ENCODE measurements at places on chromosomes 1 and 21.

DNA sequence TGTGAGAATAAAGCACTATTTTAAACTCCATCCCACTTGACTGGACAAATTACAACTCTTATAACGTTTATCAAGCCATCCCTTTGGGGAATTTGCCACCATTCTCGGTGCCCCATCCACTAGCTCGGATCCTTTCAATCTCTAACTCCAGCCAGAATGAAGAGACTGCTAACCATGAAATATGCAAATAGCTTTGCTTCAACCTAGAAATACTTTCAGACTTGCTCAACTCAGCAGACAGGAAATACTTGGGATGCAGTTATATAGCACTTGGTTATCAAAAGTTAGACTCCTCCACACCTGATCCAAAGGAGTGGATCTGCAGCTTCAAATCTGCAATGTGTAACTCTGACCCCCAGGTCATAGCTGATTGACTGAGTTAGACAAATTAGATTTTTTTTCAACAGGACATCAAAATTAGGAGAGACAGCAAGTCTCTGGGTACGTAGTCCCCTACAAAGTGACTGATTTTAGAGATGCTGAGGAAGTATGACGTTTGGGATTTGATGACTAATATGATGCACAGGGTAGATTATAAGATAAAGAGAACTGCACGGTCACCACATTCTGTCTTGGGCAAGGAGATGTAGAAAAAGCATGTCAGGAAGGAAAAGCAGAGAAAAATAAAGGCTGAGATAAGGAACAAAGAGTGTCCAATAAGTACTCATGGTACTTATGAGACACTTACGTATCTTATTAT, 496.0 kb downstream of the AGBL4 start:
- DNase-seq = no peak

DNA sequence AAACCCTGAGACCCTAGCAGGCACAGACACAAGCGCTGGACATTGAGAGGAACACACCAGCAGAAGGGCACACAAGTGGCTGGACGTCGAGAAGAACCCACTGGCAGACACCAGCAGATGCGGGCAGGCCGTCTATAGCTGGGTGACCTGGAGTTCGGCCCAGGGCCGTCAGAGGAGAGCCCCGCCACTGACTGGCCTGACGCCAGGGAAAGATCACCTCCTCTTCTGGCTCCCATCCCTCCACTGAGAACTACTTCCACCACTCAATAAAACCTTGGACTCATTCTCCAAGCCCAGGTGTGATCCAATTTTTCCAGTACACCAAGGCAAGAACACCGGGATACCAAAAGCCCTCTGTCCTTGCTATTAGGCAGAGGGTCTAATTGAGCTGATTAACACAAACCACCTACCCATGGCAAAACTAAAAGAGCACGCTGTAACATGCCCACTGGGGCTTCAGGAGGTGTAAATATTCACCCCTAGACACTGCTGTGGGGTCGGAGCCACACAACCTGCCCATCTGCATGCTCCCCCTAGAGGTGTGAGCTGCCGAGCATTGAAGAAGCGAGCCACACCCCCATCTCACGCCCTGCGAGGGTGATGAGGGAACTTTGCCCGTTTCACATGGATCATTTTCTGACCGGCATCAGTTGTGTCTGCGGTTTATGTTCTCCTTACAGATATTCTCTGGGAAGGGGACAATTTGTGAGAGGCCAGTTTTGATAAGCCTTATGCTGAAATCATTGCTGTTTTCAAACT, 104.8 kb downstream of the HLX start:
- no peak for DNase-seq

DNA sequence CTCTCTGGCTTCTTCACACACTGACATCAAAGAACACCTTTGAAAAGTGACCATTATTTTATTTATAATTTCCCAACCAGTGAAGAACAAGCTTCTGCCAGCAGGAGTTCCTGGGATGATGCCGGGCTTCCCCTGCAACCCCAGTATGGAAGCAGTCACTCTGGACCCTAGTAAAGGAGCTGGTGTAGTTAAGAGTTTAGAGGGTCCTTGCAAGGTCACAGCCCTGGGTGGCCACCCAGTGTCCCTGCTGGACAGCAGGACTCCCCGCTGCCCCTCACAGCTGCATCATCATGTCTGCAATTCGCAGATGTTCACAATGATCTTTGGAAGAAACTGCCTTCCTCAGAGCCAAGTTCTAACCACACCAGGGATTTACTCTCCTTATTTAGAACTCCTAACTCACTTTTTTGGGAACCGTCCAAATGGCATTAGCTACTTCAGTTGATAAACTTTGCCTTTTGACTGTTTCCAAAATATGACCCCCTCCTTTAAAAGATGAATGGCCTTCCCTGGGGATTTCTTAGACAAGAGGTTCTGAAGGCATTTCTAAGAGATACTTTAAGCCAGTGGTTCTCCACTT, 90.6 kb downstream of the HIVEP3 start:
- DNase-seq = no peak

GRCh38 chr1:214296860-214297745, 16.1 kb downstream of the SMYD2 start:
- DNase-seq = no peak

DNA sequence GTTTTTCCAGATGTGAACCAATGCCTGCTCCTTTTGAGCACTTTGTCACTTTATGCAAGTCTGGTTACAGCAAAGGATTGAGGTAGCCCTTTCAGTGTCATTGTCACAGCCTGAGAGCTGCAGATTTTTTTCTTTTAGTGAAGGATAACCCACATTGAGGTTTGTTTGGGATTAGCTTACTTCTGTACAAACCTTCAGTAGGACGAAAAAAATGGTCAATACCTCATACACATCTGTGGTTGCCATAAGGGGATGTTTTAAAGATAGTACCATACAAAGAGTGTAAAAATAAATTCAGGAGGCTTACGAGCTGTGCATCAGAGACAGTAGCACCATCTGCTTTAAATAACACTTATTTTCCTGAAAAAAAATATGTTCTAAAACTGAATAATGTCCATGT, 566.0 kb downstream of the AJAP1 start:
- DNase-seq = no peak

GRCh38 chr1:37148663-37149062, 114.3 kb upstream of the GRIK3 start:
- DNase-seq = peak; percentile 9

DNA sequence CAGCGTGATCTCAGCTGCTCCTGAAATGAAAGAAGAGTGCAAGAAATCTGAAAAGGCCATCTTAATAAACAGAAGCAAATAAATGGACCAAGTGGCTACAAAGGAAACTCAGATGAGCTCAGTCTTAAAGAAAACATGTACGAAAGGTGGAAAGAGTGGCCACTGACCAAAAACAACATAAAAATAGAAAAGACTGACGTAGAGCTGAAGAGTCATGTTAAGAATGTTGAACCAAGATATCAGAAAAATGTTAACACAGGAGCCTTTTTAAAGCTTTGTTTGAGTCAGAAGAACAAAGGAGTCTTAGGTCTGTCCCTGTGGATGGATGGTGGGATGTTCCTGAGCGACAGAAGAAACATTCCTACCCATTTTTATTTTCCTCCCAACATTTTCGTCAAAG, 30.8 kb upstream of the ZNF648 start:
- no peak for DNase-seq
